ENCODE measurements at places on chromosomes 7 and 10.

GRCh38 chr10:119503821-119504220 is 38.7 kb downstream of the RGS10 start:
- no peak for DNase-seq

GRCh38 chr10:75042292-75042974 is 69.0 kb upstream of the SAMD8 start:
- no peak for DNase-seq

DNA sequence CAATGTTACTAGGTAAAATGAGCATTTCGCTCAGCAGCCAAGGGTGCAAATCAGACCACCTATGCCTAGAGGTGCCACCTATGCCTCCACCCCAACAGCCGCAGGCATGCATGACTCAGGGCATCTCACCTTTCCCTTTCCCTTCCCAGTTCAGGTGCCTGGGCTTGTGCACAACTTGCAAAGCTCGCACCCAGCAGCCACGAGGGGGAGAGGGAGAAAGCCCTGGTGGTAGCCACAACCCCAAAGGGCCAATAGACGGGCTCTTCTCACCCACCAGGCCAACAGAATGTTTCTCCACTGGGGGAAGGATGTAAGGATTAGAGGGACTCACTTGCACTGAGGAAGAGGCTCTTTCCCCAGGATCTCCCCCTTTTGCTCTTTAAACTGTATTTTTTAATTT is 462.3 kb upstream of the PCDH15 start:
- no peak for DNase-seq

DNA sequence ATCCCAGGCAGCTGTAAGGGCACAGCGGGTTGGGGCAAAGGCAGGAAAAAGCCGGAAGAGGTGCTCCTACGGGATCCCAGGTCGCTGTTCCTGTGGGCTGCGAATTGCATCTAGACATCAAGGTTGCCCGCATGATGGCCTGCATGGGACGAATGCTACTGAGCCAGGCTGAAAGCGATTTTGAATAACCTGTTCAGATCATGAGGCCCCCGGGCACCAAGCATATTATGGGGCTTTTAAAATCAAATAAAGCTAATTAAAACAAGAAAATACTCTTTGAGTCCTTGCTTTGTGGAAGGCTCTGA is 37.1 kb downstream of the CAMK2B start:
- DNase-seq: no peak

- DNase-seq: no peak
These were observed 132.9 kb downstream of the ATXN7L1 start for GRCh38 chr7:105743351-105744090.

DNA sequence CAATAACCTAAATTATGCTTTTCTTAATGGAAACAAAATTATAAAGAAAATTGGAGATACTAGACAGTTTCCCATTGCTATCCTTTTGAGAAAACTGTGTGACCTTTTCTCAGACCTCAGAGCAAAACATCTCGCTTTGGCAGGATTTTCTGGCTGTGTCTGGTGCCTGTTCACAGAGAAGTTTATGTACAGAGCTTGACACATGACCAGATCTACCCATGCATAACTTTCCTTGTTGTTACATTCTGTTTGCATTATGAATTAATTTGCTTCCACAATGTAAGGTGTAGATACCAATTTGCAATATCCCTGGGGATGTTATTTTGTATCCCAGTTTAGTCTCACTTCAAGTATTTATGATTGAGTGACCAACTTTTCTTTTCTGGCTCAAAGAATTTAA is 565.0 kb downstream of the XPNPEP1 start:
- DNase-seq: no peak

Measured in femur (tissue), 1 donor.